Small intestine (tissue), 16 donors: ENCODE measurements at places on chromosomes 11 and 22. TPM values are rescaled to one million over a fixed set of nuclear protein-coding genes. Genes with fewer than 3 reads are reported as not detected.
A peak's percentile ranks its signal among the peaks of the same experiment; 100 is the strongest.

DNA sequence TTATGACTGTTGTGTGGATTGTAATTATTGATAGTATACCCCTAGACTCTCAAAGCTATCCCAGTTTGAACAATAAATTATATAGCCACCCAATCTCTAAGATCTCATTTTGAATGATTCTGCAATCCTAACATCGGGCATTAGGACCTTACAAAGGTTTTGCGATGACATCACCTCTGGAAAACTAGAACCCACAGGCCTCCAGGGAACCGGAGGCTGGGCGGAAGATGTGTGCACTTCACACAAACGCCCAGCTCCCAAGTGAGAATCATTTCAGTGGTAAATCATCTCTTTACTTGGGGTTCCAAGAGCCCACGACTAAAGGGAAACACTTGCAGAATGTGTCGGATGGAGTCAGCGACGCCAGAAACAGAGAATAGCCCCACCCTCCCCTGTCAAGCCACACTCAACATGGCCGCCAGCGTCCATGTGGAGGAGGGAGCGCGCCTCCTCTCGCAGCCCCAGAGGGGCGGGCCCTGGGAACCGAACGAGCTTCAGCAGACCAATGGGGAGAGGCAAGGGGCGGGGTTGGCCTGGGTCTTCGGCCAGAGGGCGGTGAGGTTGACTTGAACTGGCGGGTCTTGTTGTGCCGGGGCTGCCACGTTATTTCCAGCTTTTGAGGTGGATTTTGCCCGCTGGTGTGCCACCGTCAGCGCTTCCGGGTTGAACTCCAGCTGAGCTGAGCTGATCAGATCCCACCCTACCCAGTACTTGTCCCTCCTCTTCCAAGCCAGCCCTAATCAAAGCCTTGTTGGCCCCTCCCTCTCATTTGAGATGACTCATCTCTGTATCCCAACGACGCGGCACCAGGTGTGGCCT is 8.4 kb upstream of the MRPL48 start:
- DNase-seq, result peak; percentile 99

DNA sequence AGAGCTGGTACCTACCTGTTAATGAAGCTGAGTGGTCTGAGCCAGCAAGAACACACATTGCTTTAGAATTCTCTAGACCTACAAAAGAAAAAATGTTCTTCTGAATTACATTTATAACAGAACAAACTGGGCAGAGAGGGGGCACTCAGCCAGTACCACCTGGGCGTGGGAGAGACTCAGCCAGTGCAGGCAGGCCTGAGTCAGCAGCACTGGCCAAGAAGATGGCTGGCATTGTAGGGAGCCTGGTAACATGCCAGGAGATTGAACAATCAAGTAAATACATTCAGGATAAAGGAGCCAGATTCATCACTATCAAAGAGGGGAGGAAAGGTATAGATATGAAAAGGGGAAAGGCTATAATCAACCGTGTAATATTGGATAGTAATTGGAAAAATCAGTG is 19.9 kb downstream of the SERGEF start:
- no peak for DNase-seq

DNA sequence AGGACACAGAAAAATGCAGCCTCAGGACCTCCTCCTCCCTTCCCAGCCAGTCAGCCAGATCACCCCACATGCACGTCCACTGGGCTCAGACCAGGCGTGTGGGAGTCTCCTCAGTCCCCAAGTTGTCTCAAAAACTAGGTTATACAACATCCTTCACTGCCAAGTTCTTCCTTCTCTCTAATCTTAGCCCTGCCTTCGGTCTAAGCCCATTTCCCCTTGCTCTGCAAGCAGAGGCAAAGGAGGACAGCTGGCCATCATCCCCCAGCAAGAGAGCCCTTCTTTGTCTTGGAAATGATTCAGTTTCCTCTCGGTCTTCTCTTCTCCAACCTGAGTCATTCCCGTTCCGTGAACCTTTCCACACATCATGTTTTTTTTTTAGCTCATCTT is 14.0 kb upstream of the NRGN start:
- DNase-seq, result no peak

DNA sequence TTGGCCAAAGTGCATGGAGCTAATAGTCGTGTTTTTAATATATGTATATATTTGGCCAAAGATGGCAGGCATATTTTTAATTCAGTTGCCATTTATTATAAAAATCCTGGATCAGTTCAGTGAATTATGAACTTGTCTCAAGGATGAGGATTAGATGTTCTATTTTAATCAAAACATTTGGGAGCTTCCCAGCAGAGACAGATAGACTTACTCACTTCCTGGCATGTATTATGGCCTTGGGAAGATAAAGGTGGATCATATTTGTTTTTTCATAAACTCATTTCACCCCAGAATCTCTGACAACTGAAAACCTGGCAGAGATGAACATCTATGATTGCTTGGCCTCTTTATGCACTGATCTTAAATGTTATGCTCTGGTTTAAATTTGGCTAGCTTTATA is 148.8 kb downstream of the NCAM1 start:
- DNase-seq, result no peak

DNA sequence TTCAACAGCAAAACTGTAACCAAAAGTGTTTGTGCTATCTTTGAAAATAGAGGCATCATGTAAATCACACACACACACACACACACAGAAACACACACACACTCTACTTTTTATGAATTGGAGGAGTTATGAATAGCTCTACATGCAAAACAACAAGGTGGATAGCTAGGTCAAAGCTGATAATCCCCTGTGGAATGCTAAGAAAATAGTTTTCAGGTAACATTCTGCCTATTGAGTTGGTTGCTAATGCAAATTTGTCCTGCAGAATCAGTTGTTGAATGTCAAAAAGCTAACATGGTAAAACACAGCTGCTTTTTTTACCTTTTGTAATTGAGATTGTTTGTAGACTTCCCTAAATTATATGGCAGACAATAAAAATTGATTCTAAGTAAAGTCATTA is 1658.4 kb upstream of the RAG2 start:
- DNase-seq, result no peak

DNA sequence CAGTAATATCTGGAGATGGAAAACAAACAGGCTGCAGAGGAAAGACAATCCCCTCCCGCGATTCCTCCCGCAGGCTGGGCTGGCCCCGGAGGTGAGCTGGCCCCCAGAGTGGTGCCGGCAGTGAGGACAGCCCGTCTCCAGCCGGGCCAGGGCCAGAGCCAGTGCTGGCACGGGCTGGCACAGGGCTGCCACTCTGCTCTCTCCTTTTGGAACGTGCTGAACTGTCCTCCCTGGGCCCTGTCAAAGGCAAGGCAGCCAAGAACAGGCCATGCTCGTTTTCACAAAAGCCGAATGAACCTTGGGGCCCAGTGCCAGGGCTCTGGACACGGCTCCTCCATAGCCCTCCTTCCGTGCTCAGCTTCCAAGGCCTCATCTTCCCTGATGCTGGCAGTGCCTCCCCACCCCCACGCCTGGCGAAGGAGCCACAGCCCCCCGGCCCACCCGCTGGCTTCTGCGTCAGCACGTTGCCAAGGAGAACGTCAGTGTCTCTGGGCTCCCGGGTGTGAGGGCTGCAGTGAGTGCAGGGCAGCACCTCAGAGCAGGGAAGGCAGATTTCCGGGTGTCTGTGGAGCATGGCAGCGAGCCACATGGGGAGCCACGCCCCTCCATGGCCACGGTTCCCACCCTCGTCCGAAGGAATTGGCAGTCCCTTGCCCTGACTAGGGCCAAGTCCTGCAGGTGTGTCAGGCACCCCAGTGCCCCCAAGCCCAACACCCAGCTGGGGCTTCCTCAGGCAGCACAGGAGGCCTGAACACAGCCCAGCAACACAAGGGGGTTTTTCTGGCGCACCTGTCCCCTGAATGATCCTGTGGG is 28.6 kb downstream of the GNAZ start:
- peak; percentile 51 for DNase-seq

DNA sequence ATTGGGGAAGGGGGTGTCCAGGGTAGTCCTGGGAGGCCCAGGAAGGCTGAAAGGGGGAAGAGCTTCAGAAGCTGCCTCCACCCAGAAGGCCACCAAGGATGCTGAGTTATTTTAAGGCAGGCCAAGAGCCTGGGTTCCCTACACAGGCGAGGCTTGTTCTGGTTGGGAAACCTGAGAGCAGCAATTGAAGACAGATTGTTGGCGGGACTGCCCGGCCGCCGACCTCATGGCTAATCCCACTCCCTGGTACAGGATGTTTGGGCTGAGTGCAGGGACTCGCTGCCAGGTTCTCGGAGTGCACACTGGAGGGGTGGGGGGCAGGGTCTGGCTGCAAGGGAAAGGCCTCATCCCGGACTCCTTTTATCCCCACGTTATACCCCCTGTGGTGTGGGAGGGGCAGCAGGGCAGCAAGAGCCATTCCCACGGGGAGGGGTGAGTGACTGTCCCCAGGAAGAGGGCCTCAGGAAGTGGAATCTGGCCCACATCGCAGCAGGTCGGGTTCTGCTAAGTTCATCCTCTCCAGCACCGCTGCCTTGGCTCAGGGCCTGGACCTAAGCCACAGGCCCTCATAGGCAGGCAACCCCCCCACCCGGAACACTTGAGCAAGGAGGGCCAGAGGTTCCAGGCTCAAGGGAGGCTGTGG is 43.6 kb upstream of the PRR5 start:
- DNase-seq, result no peak

The SEC14L2 gene
- 24.1 TPM for polyA plus RNA-seq

The CDC42EP1 gene
- 41.1 TPM for polyA plus RNA-seq

The C11orf65 gene
- polyA plus RNA-seq, result 0.84 TPM

The CCDC88B gene
- polyA plus RNA-seq, result 363 TPM

The TBX10 gene
- 41.4 TPM for polyA plus RNA-seq

The GGTLC2 gene
- not detected for polyA plus RNA-seq

The VSIG2 gene
- polyA plus RNA-seq, result 6.4 TPM
